ENCODE measurements at places on chromosomes 5 and 9.

DNA sequence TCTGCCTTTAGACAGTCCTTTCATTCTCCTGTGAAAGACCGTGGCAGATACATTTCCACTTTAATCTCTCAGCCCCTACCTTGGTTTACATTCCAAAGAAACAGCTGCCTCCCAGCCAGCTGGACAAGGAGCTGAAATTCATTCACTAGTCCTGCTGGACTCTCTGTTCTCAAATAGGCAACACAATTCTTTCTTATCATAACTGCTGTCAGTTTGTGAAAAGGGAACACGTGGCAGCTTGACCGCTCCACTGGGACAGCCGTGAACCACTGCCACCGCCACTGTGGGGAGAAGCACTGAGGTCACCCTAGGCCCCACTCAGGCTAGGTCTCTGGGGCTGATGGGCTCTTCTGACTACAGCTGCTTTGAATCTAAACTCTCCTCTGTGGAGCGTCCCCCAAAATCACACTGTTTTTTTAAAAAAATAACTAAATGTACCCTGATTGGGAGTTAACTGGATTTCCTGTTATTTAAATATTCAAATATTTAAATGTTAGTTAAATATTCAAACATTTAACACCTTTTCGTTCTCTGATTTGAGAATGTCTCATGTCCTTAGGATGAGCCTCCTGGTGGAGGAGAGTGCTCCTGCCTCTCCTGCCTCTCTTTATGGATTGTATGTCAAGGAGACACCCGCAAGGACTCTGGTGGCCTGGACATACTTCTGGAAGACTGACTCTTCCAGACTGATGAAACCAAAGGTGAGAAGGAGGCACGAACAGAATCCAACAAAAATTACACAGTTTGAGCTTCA, 120.1 kb downstream of the BOD1 start:
- DNase-seq: no peak

DNA sequence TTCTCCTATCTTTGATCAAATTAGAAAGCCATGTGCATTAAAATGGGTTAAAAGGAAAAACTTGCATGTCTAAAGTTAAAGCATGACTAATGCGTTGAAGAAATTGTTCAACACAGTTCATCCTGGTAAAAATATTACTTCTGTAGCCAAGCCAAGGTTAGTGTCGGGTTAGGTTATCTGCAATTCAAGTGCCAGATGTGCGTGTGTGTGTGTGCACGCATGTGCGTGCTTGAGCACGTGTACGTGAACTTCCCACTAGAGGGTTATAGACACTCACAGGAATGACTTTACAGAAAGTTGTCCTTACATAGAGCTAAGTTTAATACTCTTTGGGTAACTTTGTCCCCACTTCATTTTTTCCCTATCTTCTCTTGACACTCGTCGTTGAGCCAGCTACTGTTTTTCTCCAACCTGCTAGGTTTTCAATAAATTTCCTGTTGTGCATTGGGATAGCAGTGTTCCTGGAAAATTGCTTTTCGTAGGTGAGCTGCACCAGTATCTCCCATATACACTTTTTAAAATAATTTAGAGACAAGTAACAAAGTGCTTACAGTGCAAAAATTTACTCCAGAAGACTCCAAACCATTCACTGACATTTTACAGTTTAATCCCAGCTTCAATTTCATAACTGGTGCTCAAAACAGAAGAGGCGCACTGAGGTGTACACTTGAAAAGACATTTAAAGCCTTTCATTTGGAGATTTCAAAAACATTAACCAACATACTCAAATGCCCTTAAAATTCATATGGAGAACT, 353.8 kb downstream of the NFIB start:
- DNase-seq: no peak

DNA sequence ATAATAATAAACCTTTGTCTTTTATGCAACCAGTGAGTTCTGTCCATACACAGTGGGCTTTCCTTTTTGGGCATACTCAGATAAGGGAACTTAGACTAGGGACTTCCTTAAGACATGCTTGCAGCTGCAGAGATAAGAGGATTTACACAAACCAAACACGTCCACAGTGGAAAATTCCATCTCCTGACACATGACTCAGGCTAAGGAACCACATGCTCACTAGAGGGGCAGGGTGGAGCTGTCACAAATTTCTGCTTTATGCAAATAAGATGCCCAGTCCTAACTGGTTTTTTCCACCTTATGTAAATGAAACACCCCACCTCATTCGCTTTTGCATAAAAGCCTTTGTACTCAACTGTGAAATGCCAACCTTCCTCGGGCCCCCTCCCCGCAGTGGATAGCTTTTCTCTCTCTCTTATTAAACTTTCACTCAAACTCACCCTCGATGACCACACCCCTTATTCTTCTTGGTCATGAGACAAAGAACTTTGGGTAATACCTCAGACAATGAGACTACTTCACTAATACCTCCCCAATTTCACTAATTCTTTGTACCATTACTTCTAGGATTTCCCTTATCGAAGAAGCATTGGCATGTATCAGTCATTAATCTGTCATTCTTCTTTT, 170.3 kb upstream of the FTMT start:
- DNase-seq: no peak

DNA sequence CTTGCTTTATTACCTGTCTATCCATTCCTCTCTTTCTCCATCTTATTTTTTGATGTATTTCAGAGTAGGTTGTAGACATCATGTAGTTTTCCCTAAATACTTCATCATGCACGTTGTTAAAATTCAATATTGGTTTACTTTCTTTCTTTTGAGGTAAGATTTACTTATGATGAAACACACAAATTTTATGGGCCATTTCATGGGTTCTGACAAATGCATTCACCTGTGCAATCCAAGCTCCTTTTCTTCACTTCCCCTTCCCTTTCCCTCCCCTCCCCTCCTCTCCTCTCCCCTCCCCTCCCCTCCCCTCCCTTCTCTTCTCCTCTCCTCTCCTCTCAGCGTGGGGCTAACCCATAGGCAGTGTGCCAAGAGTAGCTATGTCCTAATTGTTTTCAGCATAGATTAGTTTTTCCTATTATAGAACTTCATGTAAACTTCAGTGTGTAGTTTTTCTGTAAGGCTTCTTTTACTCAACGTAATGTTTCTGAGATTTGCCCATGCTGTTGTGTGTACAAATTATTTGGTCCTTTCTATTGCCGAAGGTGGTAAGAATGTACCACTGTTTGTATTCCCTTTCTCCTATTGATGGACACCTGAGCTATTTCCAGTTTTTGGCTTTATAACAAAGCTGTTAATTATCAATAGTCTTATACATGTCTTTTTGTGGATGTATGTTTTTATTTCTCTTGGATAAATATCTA, 92.9 kb upstream of the CLINT1 start:
- DNase-seq: no peak

DNA sequence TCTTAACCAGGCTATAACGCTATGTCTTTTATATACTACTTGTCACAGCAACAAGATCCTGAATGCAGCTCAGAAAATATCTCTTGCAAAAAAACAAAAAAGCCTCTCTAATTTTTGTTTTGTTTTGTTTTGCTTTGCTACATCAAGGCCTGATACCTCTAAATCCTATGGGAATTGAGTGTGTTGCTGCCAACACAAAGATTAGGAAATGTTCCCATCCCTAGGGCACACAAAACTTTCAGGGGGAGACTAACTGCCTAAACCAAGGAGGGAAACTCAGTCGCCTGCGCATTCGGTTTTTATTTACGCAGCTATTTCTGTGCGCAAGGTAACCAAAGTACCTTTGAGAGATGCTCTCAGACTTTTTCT, 1.7 kb downstream of the SSBP2 start:
- no peak for DNase-seq

DNA sequence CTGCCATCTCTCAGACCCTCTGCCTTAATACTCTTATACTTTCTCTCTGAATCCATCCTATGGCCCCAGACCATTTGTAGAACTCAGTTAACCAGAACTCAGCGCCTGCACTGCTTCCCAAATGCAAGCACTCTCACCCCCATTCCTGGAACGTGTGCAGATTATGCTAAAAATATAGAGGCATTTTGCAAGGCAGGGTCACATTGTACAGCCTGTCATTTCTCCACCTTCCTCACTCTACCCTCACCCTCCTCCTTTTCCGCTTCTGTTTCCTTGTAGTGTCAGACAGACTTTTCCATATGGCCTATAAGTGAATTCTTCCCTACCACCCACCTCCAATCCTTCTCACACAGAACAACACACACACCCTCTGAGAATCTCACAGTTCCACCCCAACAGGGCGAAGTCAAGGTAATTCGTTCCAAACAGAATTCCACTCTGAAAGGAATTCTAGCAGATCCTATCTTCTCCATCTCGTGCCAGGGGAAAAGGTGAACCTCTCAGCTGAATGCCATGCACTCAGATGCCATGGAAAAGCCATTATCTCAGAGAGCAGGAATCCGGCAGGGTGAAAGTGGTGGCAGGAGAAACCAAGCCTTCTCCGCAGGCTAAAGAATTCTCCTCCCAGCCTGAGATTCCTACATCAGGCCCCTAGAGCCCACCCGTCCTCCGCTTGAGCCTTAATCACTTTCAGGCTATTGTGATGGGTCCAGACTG, 25.3 kb downstream of the GGTA1 start:
- DNase-seq: no peak

DNA sequence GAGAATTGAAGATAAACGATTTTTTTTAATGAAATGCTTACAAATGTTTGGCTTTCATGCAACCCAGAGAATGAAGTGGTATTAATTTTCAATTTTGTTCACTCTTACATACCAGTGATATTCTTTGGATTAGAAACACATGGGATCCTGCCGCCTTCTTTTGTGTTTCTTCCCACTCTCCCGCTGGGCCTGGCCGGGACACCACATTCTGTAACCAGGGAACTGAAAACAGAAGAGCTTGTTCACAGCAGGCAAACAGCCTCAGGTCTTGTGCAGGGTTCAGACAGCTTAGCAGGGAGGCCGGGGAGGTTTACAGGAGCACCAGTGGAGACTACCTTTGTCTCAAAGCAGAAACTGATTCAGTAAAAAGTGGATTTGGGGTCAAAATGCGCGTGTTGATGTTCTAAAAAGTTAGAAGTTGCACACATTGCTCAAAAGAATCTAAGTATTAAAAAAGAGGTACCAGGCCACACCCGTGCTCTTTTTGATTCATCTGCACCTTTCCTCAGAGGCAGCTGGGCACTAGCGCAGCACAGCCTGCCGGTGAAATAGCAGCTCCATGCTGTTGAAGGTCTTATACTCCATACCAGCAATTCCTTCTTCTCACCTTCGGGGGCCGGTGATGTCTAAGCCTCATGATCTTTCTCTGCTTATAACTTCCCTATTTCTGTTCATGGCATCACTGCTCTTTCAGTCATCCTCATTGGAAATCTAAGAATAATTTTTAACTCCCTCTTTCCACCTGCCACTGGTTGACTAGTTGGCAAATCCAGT, 67.1 kb downstream of the GRAMD2B start:
- DNase-seq: no peak

- no peak for DNase-seq
These were observed 134.6 kb downstream of the DNAH5 start for GRCh38 chr5:13809921-13810320.

DNA sequence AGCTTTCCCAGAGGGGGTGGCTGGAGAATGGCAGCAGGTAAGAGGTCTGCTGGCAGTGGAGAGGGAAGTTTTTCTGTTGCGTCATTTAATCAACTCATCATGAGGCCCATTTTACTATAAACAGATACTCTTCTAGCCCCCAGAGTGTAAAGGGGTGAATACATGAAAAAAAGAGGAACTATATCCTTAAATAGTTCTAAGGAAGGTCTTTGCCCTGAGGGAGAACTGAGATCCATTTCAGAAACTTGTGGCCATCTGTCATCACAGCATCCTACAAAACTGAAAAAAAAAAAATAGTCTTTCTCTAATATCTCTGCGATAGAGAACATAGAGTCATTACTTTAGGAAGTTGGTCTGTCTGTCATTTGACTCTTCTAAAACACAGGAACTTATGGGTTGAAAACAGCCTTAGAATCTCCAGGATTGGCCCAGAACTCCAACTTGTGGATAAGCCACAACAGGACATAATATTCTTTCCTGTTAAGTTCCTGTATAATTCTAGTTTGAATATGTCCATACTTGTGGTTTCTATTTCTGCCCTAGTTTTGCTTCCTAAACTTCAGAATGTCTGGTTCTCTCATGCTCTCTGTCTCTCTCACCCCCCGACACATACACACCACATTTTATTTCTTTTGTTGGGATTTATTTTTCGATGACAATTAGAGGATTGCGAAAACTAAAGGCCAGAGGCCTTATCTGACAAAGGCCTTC, 238.5 kb upstream of the PIK3R1 start:
- no peak for DNase-seq

DNA sequence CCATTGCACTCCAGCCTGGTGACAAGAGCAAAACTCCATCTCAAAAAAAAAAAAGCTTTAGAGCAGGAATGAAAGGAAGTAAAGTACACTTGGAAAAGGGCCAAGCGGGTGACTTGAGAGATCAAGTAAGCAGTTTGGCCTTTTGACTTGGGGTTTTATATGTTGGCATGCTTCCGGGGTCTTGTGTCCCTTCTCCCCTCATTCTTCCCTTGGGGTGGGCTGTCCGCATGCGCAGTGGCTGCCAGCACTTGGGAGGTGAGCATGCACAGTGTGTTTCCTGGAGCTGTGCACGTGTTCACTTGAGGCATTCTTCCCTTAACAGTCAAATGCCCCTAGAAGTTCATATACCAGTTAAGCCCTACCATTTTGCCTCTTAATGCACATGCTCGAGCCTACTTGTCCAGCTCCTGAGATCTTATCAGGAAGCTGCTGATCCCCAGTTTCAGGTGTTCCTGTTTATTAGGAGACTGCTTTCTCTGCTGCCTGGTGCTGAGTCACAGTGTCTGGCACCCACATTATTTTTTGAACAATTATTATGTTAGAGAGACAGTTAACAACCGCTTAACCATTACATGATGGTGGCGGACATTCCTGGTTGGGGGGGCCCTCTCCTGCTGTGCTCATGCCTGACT, 32.6 kb upstream of the PRRC2B start:
- no peak for DNase-seq

DNA sequence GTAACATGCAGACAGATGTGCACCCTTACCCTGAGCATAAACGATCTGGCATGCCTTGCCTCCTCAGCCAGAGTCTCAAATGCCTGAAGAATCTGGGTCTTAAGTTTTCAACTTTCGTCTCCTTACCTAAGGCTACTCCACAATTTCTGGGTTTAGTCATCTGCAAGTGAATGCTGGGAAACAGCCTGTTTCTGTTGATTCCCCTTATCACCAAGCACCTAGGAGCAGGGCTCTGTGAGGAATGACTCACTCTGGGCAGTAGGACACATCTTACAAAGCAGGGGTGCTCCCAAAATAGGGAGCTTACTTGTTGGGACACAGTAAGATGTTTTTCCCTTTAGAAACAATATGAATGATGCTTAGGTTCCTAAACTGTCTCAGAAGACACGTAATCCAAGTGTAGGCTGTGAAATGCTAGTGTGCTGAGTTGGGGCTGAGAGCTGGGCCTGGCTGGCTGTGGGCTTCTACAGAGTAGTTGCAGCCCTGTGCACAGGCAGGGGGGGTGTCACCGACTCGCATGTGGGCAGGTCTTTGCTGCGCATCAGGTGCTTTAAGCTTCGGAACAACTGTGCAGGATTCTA, 58.0 kb downstream of the DAP start:
- DNase-seq: no peak

GRCh38 chr5:79122973-79123372, 11.4 kb downstream of the BHMT start:
- DNase-seq: no peak
